Testis (tissue), 5 donors: ENCODE measurements at places on chromosomes 12 and 14.

DNA sequence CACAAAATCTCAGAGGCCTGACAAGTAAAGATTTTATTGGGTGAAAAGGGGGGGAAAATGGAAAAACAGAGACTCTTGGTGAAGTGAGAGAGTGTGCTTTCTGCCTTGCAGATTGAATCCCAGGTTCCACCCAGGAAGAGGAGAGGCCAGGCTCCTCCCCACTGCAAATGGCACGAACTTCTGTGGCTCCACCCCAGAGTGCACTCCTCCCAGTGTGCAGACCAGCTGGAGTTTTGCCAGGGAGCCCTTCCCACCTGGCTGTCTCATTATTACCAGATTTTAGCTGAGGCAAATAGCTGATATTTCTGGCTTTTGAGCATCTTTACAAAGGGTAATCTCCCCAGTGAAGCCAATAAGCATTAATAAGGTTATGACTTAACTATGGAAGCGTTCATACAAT lies 51.9 kb downstream of the TESPA1 start:
- DNase-seq = no peak

DNA sequence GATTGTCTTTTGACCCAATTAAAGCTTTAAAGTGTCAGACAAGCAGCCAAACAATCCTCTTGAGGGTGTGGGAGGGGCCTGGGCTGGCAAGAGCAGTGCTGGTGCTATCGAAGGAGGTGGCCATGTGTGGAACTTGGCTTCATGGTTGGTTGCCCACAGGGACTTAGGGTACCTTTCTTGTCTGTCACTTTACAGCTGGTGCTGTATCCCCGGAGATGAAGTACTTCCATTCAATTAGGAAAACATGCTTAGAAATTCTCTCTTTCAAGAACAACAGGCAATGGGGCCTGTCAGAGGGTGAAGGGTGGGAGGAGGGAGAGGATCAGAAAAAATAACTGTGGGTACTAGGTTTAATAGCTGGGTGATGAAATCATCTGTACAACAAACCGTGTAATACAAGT lies 86.5 kb downstream of the DAAM1 start:
- DNase-seq = no peak

GRCh38 chr12:23893611-23894010 lies 55.9 kb downstream of the SOX5 start:
- DNase-seq = no peak

DNA sequence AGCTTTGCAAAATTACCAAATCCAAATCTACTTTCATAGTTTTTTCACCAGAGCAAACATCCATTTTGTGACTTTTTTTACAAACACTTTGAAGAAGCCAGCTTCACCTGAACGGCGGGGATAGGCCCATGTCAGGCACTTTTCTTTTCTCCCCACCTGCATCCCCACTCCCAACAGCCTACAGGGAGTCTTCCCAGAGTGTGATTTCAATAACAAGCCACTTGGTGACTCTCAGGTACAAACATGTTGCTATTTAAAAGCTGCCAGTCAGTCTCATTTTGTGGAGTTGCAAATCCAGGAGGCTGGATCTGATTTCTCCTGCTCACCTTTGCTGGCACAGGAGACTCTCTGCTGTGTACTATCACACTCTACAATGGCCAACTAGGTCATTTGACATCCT lies 285.5 kb downstream of the KCNH5 start:
- no peak for DNase-seq

GRCh38 chr12:2509137-2509536 lies 285.6 kb upstream of the FKBP4 start:
- DNase-seq = no peak

- no peak for DNase-seq
Measured at GRCh38 chr12:105261010-105261409, 25.0 kb upstream of the APPL2 start.

GRCh38 chr14:72124171-72124570 lies 191.9 kb downstream of the RGS6 start:
- DNase-seq = no peak

DNA sequence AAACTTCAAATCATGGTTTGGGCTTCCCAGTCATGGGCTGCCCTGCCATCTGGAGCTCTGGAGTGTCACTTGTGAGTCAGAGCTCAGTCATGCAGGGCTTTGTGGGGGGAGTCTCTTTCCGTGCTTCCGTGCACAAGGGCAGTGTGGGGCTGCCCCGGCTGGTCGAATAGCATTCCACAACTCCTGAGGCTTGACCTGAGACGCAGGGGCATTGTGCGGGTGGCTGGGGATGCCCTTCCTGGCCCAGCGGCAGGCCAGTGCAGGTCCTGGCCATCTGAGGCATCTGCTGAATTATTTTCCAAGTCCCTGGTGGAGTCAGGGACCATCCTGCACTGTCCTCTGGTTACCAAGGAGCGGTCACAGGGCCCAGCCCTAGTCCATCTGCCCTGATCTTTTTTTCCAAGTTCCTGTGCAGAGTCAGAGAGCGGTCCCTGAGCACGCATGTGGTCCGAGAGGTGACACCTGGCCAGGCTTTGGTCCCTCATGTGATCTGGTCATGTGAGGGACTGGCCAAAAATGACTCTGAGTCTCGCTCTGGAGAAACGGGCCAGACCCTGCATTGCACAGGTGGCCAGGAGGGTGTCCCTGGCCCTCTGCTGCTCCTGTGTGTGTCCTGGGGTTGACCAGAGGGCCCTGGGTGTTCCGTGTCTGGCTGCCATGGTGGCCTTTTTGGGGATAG lies 167.0 kb upstream of the ALG10B start:
- DNase-seq = no peak

GRCh38 chr14:39232554-39233415 lies 930 bp upstream of the MIA2 start:
- no peak for DNase-seq

- DNase-seq = no peak
Measured at GRCh38 chr12:33830070-33830469, 192.2 kb upstream of the ALG10 start.

DNA sequence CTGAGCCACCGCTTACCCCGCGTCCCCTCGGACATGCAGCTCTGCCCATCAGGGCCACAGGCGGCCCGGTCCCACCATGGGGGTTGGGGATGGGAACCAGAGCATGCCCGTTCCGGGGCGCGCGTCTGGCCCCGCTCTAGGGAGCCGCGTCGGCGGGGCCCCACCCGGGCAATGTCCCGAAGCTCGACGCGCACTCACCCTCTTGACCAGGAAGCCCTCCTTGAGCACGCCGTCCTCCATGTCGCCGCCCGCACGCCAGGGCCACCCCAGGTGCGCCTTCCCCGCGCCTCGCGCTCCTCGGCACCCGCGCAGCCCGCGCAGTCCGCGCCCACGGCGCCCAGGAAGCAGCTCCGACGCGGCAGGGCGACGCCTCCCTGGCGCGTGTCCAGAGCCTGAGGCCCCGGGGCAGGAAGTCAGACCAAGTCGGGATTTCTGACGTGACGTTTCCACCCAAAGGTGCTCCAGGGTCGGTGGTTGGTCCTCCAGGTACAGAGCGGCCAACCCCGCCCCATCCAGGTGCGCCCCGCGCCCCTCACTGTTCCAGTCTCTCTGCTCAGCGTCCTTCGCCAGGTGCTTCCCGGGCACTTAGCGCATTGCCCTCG lies at the start of gene PLEK2:
Gene PLEK2, minus strand, starts transcription at position 346 of the 602 bp plus-strand sequence. Its CDS starts 106 bp downstream, at position 240.
- peak; percentile 23 for DNase-seq

GRCh38 chr12:64733857-64734256 lies 25.3 kb downstream of the GNS start:
- no peak for DNase-seq

DNA sequence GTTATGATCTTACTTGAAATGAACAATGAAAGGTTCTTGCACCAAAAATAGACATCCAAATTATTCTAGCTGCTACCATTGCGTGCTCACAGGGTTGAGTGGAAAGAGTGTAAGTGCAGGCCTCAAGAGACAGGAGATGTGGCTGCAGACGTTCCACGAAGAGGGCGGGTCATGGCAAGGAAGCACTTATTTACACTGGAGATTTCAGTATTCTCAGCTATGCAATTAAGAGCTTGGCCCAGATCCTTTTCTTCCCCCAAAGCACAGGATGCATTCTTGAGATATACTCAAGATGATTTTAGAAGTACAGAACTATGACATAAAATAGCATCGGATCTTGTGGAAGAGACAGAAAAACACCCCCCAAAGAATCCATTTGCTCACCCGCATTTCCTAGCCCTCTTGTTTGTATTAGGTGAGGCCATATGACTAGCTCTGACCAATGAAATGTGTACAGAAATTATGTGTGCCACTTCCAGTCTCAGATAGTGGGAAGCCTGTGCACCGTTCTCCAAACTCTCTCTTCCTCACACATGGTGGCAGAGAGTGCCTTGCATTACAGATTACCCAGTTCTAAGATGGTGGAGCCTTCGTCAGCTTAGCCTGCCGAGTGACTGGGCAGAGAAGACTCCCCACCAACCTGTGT lies 261.4 kb downstream of the TTC8 start:
- DNase-seq = peak; percentile 75

DNA sequence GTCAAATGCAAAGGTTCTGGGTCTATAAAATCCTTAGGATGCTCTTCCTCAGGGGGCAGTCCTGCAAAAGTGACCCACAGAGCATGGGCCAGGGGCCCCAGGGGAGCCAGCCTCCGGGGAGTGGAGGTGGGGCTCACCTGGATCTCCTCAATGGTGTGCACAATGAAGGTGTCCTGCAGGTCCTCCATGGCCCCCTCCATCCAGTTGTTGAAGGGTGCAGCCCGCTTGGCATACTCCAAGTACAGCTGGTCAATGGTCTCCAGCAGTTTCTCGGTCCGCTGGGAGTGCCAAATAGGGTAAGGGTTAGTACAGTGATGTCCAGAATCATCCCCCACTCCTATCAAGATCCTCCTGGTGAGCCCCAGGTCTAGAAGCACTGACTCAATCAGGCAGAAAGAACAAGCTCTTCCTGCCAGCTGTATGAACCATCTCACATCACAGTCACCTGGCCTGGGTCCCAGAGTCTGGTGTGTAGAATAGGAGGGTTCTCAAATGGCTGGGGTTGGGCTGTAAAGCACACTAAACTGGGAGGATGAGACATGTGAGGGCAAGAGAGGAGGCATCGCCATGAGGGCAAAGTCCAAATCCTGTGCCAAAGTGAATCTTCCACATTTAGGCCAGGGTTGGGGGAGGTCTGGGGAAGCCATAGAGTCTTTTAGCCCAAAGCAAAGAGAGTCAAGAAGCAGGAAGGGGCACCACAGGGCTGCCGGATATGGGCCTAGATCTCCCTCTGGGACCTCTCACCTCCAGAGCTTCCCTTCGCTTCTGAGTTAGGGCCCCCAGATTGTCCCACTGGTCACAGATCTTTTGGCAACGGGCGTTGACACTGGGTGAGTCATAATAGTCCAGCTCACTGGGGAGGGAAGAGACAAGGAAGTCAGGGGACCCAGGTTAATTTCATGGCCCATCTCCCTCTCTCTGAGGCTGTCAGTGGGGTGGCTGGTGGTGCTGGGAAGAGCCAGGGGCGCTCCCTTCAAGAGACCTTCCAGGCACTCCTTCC lies 91.5 kb upstream of the ZFP36L1 start:
- peak; percentile 23 for DNase-seq

DNA sequence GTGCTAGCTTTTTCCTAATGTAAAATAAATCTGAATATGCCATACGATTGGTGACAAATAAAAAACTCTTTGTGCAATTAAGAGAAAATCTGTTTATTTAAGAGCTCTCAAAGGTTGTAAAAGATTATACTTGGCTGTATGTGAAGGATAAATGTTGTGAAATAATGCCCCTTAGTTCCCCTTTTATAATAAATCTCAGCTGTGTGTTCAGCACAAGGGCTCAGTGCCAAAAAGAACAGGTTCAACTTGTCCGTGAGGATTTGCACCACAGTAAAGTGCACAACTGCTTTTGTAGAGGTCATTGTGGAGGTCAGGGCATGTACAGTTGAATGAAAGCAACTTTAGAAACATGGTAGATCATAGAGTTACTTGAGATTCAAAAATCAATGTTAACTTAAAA lies 118.6 kb downstream of the TRMT5 start:
- DNase-seq = peak; percentile 56

- peak; percentile 43 for DNase-seq
Measured at GRCh38 chr12:460261-461230, 807 bp downstream of the B4GALNT3 start.

DNA sequence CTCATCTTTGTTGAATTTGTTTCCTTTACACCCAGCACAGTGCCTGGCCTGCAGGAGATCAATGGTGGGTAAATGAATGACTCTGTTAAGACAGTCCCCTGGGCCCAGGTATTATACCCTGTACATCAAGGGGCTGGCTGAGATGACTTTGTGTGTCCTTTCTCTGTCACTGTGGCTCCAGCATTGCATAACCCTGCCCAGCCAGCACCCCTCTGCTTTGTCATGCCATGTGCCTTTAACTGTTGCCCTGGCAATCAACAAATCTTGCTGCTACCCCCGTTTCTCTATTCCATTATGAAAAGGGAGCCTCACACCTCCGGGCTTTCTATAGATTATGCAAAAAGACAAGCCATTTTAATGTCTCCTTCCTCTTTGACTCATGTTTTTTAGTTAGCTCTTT lies 7.6 kb upstream of the FLVCR2 start:
- DNase-seq = no peak

DNA sequence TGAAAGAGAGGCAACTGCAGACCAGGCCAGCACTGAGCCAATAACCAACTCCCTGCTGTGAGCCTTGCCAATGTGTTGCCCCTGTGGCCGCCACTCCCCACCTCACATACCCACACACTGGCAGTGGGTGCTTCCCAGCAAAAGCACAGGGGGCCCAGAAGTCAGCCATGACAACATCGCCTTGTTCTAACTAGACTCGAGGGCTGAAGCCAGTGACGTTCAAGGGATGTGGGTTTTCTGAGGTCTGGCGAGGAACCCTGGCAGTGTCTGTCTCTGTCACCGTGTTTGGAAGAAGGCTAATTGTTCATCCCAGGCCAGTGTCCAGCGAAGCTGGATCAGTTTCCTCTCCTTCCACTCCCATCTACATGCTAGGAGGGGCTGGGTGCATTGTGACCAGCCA lies 311.8 kb upstream of the AMIGO2 start:
- DNase-seq = no peak

DNA sequence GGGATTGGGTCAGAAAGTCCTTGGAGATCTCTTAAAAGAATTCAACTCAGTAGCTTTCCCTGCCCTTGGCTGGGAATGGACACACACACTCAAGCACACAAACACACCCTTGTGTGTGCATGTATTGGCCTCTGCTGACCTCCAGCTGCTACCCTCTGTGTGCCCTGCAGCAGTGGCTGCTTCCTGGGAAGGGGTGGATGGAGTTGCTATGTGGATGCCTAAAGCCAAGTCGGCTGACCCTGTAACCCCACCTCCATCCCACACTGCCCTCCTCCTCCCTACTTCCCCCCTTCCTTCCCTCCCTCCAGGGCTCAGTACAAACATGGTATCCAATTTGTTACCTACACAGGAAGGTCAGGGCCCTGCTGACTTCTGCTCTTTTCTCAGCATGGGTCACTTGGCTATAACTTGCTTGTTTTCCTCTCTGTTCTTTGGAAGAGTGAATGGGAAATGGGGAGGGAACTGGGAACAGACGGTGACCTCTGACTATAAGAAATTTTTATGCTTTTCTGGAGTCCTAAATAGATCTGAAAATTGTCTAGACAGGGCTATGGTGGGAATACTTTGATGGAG lies 351.6 kb upstream of the TBX3 start:
- DNase-seq = no peak

GRCh38 chr12:49652921-49653520 lies 29.7 kb downstream of the PRPF40B start:
- no peak for DNase-seq

GRCh38 chr12:56591126-56591525 lies 39.0 kb downstream of the BAZ2A start:
- DNase-seq = no peak

- DNase-seq = no peak
Measured at GRCh38 chr14:38120109-38120508, 87.6 kb upstream of the SSTR1 start.

GRCh38 chr12:45483571-45483970 lies 245.9 kb upstream of the ARID2 start:
- DNase-seq = peak; percentile 64
